WTC11 (cell line): ENCODE measurements at places on chromosomes 2 and 18.

- DNase-seq, result no peak
- no peaks in the 10 kb centered on the region for H3K4me1 ChIP-seq
- H3K4me3 ChIP-seq, result no peak overlapping the region
- H3K36me3 ChIP-seq, result peaks cover 15% of the 10 kb centered on the region
- no peak overlapping the region for H3K27ac ChIP-seq
- peaks cover 36% of the 10 kb centered on the region for H3K27me3 ChIP-seq
These were observed 2786.5 kb downstream of the RPIA start for GRCh38 chr2:91477731-91478672.

DNA sequence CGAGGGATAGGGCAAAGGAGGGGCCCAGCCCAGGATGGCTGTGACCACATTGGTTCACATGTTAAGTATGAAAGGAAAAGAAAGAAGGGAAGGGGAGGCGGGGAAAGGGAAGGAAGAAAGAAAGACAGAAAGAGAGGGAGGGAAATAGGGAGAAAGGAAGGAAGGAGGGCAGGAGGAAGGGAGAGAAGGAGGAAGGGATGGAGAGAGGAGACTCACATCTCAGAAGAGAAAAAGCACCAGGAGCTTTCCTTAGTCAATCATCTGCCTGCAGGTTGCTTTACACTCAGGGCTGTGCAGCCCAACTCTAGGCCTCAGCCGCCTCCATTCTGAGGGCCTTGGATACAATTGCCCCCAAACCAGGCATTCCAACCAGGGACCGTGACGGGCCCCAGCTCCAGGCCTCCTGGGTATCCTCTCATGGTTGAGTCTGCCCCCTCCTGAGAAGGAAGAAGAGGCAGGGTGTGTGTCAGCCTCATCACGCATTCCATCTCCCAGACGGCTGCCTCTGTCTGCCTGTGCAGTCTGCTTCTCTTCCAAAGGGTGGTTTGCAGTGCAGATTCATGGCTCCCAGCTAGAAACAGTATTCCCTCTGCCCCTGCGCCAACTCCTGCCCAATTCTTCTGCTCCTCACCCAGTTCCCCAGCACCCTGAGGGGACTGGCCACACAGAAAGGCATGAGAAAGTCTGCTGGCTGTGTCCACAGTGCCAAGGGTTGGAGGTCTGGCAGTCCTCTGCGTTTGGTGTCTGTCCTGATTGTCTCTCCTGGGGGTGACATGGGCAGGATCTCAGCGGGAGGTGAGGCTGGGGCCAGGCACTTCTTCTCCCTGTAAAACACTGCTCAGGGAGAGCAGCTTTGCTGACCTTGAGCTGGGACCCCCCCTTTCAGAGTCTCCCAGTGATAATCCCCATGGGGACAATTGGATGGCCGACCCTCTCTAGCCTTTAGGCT lies 163.3 kb downstream of the SMAD7 start:
- no peak overlapping the region for H3K27ac ChIP-seq
- DNase-seq, result no peak
- H3K27me3 ChIP-seq, result no peaks in the 10 kb centered on the region
- no peak overlapping the region for H3K4me3 ChIP-seq
- no peaks in the 10 kb centered on the region for H3K36me3 ChIP-seq
- H3K4me1 ChIP-seq, result no peaks in the 10 kb centered on the region

GRCh38 chr2:168194784-168195522 lies 52.4 kb downstream of the STK39 start:
- H3K27me3 ChIP-seq, result no peaks in the 10 kb centered on the region
- no peak for DNase-seq
- no peak overlapping the region for H3K27ac ChIP-seq
- no peak overlapping the region for H3K4me3 ChIP-seq
- H3K4me1 ChIP-seq, result peaks cover 32% of the 10 kb centered on the region

DNA sequence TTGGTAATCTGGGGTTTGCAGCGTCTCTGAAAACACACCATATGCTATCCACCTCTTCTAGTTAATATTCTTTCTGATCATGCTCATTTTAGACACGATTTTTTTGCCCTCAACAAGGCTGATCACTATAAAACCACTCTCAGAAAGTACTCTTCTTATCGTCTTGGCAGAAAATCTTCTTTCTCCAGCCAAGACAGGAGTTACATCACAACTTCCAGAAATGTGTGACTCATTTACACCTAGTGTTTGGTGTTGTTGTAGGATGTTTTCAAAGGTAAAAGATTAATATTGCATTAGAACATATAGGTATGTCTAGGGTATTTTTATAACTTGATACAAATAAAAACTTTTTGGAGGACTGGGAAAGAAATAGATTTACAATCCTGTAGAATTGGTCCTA lies 138.5 kb upstream of the NETO1 start:
- no peaks in the 10 kb centered on the region; the same call in 1 of the 2 replicates for H3K4me1 ChIP-seq
- no peaks in the 10 kb centered on the region for H3K36me3 ChIP-seq
- no peak for DNase-seq

- no peaks in the 10 kb centered on the region; the same call in none of the 2 replicates for H3K36me3 ChIP-seq
- no peaks in the 10 kb centered on the region for H3K27me3 ChIP-seq
- peaks cover 48% of the 10 kb centered on the region for H3K4me1 ChIP-seq
- DNase-seq, result no peak
These were observed 135.4 kb downstream of the PHLPP1 start for GRCh38 chr18:62850619-62851306.

GRCh38 chr2:64686283-64686956 lies 32.7 kb upstream of the SERTAD2 start:
- DNase-seq, result no peak
- peak overlapping the region; percentile 78 for H3K27ac ChIP-seq
- no peak overlapping the region for H3K4me3 ChIP-seq
- H3K27me3 ChIP-seq, result no peaks in the 10 kb centered on the region
- H3K36me3 ChIP-seq, result no peaks in the 10 kb centered on the region

- no peaks in the 10 kb centered on the region; the same call in 1 of the 2 replicates for H3K27me3 ChIP-seq
These were observed at the start of gene PSD4 for GRCh38 chr2:113173542-113174375. Gene PSD4 (plus strand): TSS chr2:113173971. CDS start chr2:113182457, 8,486 bp downstream.

DNA sequence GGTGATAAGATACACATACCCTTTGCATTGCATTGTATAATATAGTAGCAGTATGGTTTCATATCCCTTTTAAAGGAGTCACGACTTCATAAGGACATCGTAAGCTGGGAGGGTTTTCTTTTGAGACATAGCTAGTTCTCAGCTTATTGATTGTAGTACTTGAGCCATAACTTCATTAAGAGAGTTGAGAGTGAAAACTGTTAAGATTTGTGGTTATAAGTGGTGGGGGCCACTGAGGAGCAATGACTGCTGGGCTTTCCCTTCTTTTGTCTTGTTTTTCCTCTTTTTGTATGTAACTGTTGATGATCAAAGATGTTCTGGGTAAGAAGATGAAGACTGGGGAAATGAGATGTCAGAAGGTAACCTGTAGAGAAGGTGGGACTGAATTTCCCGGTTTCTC lies 11.0 kb downstream of the EIF5B start:
- H3K4me3 ChIP-seq, result no peak overlapping the region
- no peaks in the 10 kb centered on the region for H3K36me3 ChIP-seq
- no peak for DNase-seq
- H3K27ac ChIP-seq, result peak overlapping the region; percentile 17; the same call in 1 of the 2 replicates
- H3K4me1 ChIP-seq, result peaks cover 4% of the 10 kb centered on the region; the same call in 1 of the 2 replicates
- no peaks in the 10 kb centered on the region for H3K27me3 ChIP-seq

- no peaks in the 10 kb centered on the region for H3K27me3 ChIP-seq
- H3K27ac ChIP-seq, result no peak overlapping the region; the same call in 1 of the 2 replicates
- H3K36me3 ChIP-seq, result no peaks in the 10 kb centered on the region
- H3K4me1 ChIP-seq, result peaks cover 11% of the 10 kb centered on the region
- no peak for DNase-seq
These were observed 231.5 kb downstream of the SRBD1 start for GRCh38 chr2:45379399-45380087.

GRCh38 chr2:5895284-5895683 lies 203.1 kb downstream of the SOX11 start:
- no peak overlapping the region for H3K27ac ChIP-seq
- peaks cover 14% of the 10 kb centered on the region; the same call in 1 of the 2 replicates for H3K27me3 ChIP-seq
- peaks cover 63% of the 10 kb centered on the region for H3K36me3 ChIP-seq

DNA sequence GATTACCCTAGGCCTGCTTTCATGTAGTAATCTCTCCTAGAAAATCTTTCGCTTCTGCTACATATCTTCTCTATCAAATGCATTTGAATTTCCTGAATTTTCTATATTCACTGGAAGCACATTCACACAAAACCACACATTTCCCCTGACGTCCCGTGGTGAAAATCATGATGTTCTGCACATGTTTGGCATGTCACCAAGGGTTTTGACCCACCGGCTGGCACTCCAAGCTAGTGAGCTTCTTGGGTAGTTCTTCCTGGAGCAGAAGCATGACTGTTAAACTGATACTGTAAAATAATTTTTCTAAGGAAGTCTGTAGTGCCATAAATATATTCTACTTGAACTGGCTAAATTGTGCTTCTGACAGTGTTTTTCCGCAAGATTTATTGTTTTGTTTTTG lies 510.1 kb upstream of the SLC8A1 start:
- DNase-seq, result no peak
- H3K4me3 ChIP-seq, result no peak overlapping the region
- H3K27me3 ChIP-seq, result no peaks in the 10 kb centered on the region
- peaks cover 6% of the 10 kb centered on the region for H3K4me1 ChIP-seq
- H3K36me3 ChIP-seq, result no peaks in the 10 kb centered on the region

DNA sequence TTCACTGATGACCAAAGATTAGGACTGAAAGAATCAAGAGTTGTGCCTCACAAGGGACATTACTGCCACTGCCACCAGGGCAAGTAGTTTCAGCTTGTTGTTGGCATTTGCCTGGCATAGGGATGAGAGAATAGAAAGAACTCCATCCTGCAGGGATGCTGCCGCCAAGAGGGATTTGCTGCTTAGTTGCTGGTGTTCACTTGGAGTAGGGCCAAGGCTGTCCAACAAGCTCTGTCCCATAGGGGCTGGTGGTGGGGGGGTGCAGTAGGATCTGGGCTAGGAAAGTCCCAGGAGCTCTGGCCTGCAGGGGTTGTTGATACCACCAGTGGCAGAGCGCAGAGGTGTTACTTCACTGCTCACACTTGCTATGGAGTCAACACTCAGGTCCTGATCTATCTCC lies 84.9 kb upstream of the MGAT4A start:
- H3K4me1 ChIP-seq, result no peaks in the 10 kb centered on the region
- H3K27ac ChIP-seq, result no peak overlapping the region
- no peaks in the 10 kb centered on the region for H3K36me3 ChIP-seq
- no peak for DNase-seq
- peaks cover 9% of the 10 kb centered on the region for H3K27me3 ChIP-seq

GRCh38 chr2:9918275-9918674 lies 33.2 kb upstream of the GRHL1 start:
- no peak overlapping the region for H3K4me3 ChIP-seq
- no peaks in the 10 kb centered on the region for H3K27me3 ChIP-seq
- H3K36me3 ChIP-seq, result peaks cover 17% of the 10 kb centered on the region

DNA sequence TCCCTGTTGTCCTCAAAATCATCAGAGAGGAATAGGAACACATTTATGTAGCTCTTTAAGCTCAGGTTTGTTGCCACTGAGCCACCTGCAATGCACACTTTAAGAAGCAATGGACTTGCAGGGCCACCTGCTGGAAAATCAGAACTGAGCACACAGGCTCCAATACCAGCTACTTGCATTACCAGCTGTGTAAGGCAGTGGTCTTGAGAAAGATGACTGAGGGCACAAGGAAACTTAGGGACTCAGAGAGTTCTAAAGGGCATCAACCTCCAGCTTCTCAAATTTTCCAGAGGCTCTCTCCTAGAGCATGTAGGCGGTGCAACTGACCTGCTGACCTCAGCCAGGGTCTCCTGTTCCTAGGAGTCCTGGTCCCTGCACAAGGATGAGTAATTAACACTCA lies 2.5 kb upstream of the CNDP2 start:
- peaks cover 5% of the 10 kb centered on the region; the same call in 1 of the 2 replicates for H3K36me3 ChIP-seq
- peak overlapping the region; percentile 43 for H3K4me3 ChIP-seq
- DNase-seq, result peak; percentile 35

DNA sequence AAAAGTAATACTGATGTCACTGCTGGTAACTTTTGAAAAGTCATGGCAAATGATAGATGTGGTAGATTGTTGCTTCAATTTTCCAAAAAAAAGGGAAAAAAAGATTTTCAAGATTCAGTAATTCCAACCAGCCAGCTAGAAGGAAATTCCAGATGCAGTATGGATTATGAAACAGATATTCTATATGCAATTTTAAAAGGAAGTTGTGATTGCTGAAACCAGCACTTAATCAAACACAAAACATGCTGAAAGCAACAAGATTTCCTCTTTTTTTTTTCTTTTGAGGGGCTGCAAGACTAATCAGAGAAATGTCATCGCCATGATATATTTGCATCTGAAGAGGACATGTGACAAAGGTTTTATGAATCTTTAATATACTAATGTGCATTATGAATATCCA lies 5.1 kb upstream of the HNMT start:
- no peak overlapping the region for H3K4me3 ChIP-seq
- no peak overlapping the region for H3K27ac ChIP-seq
- H3K27me3 ChIP-seq, result no peaks in the 10 kb centered on the region
- H3K36me3 ChIP-seq, result no peaks in the 10 kb centered on the region

DNA sequence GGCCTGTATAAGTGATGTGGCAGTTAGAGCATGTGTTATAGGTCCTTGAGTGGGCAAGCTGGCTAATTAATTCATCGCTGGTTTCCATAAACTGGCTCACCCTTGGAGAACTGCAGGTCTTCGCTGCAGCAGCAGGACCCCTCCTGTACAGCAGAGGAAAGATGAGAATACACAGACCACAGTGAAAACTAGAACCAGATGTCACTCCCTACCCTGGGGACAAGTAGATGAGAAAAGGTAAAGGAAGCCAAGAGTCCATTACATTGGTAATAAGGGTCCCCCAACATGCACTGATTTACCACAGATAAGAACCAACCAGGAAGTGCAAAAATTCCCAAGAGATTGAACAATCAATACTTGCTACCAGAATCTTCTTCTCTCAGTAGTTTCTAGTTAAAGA lies 415.6 kb upstream of the LYPD1 start:
- H3K4me3 ChIP-seq, result no peak overlapping the region
- DNase-seq, result no peak
- H3K27me3 ChIP-seq, result no peaks in the 10 kb centered on the region
- H3K27ac ChIP-seq, result no peak overlapping the region
- H3K36me3 ChIP-seq, result no peaks in the 10 kb centered on the region

GRCh38 chr2:209565896-209566582 lies 142.2 kb downstream of the MAP2 start:
- DNase-seq, result no peak
- H3K27ac ChIP-seq, result no peak overlapping the region
- H3K4me3 ChIP-seq, result no peak overlapping the region
- H3K27me3 ChIP-seq, result no peaks in the 10 kb centered on the region
- no peaks in the 10 kb centered on the region for H3K36me3 ChIP-seq
- no peaks in the 10 kb centered on the region for H3K4me1 ChIP-seq

DNA sequence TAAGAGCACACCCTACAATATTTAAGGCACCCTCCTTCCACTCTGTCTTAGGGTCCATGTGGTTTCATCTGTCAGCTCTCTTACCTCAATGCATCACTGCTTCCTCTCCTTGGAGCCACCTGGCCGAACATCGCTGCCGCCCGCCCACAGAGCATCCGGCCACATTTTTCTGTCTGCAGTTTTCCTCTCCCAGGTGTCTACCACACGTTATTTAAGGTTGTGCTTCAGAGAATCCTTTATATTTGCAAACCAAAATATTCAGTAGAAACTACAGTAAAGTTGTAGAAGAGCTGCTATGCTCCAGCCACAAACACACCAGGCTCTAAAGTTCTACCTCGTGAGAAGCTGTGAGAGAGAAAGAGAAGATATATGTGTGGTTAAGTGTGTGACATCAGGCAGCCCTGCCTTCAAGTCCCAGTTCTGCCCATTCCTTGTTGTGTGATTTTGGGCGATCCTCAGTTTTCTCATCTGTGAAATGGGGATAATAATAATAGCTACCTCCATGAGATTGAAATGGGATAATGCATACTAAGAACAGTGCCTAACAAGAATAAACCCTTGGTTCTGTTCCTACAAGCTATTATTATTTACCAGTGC lies 4.9 kb upstream of the STK17B start:
- H3K27ac ChIP-seq, result no peak overlapping the region
- no peak overlapping the region for H3K4me3 ChIP-seq
- H3K4me1 ChIP-seq, result peaks cover 8% of the 10 kb centered on the region
- peaks cover 16% of the 10 kb centered on the region for H3K27me3 ChIP-seq
- no peaks in the 10 kb centered on the region for H3K36me3 ChIP-seq
